ENCODE measurements at places on chromosomes 3 and 15.

GRCh38 chr15:92864127-92864814 lies 35.9 kb upstream of the CHD2 start:
- no peak for DNase-seq

GRCh38 chr15:68610825-68611224 lies 32.0 kb downstream of the CORO2B start:
- DNase-seq, result peak; percentile 8

GRCh38 chr3:152823781-152824180 lies 11.2 kb upstream of the P2RY1 start:
- no peak for DNase-seq

GRCh38 chr3:148373961-148374360 lies 323.7 kb upstream of the AGTR1 start:
- no peak for DNase-seq

DNA sequence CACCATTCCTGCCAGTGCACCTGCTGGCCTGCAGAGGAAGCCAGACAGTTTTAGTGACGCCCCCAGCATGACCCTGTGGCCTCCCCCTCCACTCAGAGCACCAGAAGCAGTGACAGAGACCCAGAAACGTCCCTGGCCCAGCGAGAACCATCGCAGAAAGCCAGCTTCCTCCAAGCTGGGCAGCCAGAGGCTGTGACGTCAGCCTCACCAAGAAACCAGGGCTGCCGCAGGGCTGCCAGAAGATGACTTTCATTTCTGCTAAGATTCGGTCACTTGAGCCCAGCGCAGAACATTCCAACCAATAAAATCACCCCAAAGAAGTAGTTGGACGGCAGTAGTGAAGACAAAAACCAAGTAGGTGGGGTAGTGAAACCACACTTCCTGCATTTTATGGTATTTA lies 29.6 kb upstream of the RPL32 start:
- no peak for DNase-seq

DNA sequence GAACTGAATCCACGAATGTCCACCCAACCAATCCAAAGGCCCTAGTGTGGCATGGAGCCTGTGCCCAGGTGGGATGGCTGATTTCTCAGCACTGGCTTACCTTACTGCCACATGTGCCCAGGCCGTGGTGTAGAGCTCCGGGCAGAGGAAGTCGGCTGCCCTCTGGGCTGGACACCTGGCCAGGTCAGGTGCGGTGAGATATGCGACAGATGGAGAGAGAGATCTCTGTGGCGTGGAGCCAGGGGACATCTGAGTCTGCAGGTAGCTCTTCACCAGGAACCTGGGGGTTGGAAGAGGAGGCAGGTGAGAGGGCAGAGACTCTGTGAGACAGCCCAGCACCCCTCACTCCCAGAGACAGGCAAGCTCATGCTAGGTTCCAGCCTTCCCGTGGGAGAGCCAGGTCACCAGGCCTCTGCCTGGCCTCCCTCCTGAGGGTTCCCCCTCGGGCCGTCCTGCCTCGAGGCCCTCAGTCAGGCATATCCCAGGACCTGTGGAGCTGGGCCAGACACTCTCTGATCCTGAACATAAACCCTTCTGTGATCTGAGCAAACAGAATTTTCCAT lies 12.6 kb downstream of the ACOX2 start:
- DNase-seq, result no peak

DNA sequence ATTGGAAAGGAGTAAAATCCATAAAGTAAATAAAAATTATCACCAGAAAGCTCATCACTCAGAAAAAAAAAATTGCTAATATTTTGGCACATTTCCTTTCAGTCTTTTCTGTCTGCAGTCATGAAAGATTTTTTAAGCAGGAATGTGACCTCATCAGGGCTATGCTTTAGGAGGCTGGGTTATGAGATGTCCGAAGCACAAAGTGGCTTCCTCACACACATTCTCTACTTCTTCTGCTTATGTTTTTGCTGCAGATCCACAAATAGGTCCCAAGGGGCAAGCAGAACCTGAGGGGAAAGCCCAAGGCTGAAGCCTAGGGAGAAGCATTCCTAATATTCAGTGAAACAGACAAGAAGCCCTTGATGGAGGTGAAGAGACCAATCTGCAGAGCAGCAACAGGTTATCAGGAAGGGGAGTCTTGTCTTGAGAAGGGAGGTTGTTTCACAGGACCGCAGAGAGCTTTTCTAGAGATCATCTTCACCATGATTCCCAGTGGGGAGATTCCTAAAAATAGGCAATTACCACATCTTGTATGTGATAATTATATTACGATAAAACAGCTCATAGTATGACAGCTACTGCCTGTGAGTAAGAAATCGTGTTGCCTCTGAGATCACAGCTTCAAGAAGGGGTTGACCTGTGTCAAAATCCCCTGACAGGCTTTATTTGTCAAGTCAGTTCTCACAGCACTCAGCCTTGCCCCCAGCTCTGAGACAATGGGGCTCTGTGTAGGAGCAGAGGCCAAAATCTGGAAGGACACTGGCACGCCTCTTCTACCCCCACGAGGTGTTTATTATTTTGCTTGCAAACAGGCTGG lies 60.5 kb downstream of the IGF2BP2 start:
- DNase-seq, result peak; percentile 62

DNA sequence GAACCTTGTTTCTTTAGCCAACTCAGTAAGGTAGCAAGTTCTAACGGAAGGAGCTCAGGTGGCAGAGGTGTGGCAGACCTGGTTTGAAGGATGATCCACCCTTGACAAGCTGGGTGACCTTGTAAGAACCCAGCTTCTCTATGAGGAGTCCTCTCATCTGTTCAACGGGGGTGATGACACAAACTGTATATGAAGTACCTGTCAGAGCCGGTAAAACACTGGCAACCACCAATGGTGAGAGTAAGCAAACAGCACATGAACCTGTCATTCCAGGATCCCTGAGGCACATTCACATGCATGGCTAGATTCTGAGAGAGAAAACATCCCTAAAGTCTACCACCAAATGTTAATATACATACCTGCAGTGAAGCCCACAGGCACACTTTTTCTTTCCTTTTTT lies 2.4 kb downstream of the SCAP start:
- DNase-seq, result peak; percentile 75

DNA sequence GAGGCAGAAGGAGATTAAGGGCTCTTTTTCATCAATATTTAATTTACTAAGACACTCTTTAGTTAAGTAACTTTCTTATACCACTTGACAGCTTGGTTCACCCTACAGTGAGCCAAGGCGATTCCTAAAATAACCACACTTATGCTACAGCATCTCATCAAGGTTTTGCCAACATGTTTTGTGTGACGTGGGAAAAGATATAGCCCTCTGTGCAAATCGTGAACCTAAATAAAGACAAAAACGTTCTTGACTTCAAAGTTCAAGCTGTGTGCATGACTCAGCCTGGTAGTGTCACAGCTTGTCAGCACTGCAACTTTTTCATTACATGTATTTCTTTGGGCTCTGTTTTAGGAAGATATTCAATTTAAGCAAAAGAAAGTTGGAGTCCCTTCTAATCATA lies 297.0 kb upstream of the EPHA3 start:
- DNase-seq, result peak; percentile 66

GRCh38 chr3:99407257-99407656 lies 231.1 kb upstream of the COL8A1 start:
- no peak for DNase-seq

DNA sequence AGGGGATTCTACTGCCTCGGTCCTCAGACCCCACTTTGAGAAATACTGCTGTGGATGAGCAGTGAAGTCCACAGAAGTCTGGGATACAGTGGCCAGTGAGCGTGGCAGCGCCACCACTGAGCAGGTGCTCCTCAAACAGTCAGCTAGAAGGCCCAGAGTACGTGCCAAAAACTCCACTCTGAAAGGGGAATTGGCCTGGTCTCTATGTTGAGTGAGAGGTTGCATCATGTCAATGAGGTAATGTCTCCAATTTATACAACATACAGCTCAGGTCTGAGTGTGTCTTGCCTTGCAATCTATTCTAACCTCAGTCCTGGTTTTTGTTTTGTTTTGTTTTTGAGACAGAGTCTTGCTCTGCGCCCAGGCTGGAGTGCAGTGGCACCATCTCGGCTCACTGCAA lies 53.3 kb upstream of the ETV5 start:
- DNase-seq, result peak; percentile 32

DNA sequence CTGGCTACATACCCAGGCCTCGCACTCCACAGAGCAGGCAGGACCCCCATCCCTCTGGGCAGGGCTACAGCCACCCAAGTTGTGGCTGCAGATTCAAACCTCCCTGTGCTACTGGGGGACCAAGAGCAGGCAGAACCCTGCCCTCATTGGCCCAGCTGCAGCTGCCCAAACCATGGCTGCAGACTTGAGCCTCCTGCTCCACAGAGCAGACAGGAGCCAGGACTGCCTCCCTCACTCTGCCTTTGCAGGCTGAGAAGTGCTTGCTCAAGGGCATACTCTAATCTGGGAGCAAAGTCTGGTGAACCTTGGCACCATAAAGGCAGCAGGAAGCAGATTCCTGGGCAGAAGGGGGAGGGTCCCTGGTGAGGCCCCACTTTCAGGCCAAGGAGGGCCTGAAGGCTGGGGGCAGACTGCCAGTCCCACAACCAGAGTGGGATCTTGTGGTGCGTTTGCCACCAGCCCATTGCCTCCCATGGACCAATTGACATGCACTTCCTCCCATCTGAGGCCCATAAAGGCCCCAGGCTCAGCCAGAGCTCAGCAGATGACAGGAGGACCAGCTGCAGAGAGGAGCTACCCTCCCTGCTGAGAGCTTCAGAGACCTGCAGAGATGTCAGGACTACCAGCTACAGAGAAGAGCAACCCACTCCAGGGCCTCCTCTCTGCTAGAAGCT lies 64.2 kb upstream of the EPHA6 start:
- no peak for DNase-seq

GRCh38 chr15:95180530-95180929 lies 949.2 kb downstream of the MCTP2 start:
- DNase-seq, result no peak

GRCh38 chr15:28886431-28887338 lies 911 bp downstream of the APBA2 start:
- DNase-seq, result no peak

GRCh38 chr15:68031404-68031803 lies 22.7 kb upstream of the PIAS1 start:
- no peak for DNase-seq

GRCh38 chr3:78792212-78792611 lies 975.6 kb downstream of the ROBO1 start:
- DNase-seq, result no peak

DNA sequence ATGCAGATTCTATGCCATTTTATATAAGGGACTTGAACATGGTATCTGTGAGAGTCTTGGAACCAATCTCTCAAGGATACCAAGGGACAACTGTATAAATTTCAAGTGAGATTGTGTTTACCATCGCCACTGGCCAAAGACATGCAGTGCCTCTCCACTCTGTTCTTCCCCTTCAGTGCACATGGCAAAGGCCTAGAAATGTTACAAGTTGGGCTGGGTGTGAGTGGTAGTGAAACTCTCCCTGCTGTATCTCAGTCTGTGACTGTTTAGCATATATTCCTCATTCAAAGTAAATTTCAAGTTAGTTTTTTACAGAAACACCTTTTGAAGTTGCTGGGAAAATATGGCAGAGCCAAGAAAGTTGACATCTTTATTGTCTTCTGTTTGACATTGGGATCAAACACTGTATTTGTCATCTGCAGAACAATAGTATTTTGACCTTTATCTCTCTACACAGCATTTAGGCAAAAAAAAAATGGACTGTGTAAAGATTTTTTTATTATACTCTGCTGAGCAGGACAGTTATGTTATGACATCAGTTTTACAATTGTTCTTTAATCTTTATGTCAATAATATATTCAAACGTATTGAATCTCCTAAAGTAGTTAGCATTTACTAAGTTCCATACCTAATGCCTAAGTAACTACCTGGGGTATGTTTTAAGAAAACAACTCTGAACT lies 101.4 kb downstream of the CCNL1 start:
- DNase-seq, result no peak

DNA sequence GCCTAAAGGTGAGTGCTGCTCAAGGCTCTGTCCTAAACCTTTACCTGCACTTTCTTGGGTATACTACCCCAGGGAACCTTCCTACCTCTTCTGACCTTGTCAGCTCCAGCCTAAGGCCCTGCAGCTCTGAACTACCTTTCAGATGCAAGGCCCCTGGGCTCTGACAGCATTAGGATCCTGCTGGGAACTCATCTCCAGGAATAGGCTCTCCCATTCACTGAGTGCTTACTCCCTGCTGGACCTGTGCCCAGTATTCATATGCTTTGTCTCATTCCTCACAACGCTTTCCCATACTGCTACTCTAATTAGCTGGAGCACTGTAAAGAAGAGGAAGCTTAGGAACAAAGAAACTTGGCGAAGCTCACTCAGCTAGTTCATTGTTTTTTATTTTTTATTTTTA lies 53.8 kb upstream of the RAB6B start:
- DNase-seq, result no peak

- DNase-seq, result no peak
Observed at GRCh38 chr3:60010781-60011180, 961.0 kb upstream of the CFAP20DC start.

DNA sequence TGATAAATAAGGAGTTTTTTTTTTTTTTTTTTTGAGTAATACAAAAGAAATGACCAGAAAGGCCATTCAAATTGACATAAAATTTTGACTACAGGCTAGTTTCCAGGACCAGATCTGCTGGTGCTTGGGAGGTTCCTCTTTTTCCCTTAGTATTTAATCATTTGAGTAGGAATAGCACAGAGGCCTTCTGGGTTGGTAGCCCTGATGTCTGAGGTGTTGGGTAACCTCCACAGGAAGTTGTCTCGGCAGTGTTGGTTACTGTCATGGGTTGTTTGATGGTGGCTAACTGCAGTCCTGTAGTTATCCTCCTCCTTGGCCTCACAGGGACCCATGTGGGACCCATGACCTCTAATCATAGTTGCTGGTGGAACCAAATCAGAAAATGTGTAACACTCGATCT lies 91.1 kb downstream of the USP13 start:
- DNase-seq, result no peak

DNA sequence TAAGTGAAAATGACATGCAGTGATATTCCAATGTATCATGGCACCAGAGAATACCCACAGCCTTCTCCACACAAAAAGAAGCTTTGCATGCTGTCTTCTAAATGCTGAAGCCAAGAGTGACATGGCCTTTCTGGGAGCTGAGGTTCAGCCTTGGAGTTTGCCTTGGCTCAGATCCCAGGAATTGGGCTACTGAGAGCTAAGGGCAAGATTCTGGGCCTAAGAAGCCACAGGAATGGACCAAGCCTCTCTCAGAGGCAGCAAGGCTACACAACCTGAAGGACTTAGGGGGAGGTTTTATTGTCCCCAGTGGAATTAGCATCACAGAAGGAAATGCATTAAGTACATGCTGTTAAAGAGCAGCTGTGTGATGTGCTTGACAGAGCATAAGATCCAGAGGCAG lies 1078.5 kb downstream of the TUSC7 start:
- DNase-seq, result no peak

DNA sequence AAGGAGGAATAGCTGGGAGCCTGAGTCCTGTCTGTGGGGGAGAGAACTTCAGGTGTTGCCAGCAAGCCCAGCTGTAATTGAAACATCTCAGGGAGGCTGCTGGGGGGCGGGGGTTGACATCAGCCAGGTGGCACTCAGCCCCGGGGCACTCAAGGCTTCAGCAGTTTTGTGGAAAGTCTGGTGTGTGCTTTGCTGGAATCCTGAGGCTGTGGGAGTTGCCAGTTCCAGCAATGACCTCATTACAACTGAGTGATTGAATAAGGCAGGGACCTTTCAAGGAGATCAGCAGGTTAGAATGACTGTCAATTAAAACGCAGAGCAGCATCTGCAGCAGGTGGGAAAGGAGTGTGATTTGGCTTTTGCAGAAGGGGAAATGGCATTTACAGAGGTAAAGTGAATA lies 75.7 kb downstream of the FAM43A start:
- DNase-seq, result peak; percentile 49

- DNase-seq, result no peak
Observed at GRCh38 chr15:60804551-60804950, 325.6 kb upstream of the ICE2 start.
